Fibroblast of lung (primary cell): ENCODE measurements at places on chromosomes 2 and 18. TPM values are rescaled to one million over a fixed set of nuclear protein-coding genes. Genes with fewer than 3 reads are reported as not detected.

GRCh38 chr2:190515687-190516086 lies 18.8 kb downstream of the NEMP2 start:
- no peak for DNase-seq

POU3F3 gene
- not detected in 2 replicates for total RNA-seq

DNA sequence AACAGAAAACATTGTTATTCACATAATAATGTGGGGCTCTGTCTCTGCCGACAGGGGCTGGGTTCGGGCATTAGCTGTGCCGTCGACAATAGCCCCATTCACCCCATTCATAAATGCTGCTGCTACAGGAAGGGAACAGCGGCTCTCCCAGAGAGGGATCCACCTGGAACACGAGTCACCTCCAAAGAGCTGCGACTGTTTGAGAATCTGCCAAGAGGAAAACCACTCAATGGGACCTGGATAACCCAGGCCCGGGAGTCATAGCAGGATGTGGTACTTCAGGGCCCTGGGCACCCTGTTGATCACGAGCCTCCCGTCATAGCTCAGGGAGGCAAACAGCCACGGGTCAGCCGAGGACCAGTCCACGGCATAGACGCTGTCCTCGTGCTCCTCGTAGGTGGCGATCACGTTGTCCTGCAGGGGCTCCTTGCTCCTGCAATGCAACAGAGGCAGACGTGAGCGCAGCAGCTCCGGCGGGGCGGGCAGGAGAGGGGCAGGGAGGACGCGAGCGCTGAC lies 188.5 kb downstream of the EIPR1 start:
- no peak for DNase-seq

- no peak for DNase-seq
Observed at GRCh38 chr2:235934774-235935484, 233.3 kb downstream of the GBX2 start.

DNA sequence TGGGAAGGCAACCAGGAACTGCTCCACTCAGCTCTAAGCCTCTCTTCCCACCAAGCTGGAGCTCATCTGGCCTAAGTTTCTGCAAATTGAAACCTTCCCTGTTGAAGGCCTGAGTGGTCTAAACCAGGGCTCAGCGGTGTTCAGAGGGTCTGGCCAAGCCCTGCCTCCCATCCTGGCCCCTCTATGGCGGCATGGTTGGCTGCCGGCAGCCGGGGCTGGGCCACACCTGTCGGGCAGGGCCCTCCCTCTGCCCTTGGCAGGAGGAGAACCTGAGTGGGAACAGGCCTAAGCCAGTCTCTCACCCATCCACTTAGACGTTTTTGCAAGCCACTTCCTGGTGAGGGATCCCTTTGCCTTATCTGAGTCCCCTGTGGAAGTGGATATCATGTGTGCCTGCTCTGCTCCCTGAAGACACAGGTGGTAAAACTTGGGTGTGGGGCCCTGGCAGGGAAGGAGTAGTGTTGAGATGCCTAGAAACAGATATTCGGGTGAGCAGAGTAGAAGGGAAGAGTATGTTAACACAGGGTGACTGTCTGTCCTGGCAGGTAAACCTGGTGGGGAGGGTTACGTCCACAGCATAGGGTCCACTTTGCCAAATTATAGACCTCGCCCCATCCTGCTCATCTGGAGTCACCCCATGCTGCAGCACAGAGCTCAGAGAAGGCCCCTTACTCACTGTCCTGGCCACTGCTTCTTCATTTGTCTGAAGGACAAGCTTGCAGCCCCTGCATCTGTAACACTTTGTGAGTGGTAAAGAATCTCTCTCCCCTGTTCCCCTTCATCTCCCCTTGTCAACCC lies 63.0 kb upstream of the SIX2 start:
- no peak for DNase-seq

DNA sequence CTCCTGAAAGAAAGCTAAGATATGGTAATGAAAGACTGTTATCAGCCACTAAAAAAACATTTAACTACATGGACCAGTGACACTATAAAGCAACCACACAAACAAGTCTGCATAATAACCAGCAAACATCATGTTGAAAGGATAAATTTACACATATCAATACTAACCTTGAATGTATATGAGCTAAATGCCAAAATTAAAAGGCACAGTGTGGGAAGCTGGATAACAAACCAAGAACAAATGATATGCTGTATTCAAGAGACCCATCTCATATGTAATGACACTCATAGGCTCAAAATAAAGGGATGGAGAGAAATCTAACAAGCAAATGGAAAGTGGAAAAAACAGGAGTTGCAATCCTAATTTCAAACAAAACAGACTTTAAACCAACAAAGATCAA lies 213.1 kb upstream of the CDH2 start:
- DNase-seq, result no peak
